ENCODE measurements at places on chromosomes 4 and X. TPM values are rescaled to one million over a fixed set of nuclear protein-coding genes. Genes with fewer than 3 reads are reported as not detected.

DNA sequence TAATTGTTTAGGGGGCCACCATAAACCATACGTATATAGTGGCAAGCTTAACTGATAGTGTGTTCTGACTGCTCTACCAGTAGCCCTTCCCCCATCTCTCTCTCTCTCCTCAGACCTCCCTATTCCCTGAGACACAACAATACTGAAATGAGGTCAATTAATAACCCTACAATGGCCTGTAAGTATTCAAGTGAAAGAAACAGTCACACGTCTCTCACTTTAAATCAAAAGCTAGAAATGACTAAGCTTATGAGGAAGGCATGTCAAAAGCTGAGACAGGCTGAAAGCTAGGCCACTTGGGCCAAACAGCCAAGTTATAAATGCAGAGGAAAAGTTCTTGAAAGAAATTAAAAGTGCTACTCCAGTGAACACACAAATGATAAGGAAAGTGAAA, 78.0 kb downstream of the PRDM5 start:
- no peak for DNase-seq

DNA sequence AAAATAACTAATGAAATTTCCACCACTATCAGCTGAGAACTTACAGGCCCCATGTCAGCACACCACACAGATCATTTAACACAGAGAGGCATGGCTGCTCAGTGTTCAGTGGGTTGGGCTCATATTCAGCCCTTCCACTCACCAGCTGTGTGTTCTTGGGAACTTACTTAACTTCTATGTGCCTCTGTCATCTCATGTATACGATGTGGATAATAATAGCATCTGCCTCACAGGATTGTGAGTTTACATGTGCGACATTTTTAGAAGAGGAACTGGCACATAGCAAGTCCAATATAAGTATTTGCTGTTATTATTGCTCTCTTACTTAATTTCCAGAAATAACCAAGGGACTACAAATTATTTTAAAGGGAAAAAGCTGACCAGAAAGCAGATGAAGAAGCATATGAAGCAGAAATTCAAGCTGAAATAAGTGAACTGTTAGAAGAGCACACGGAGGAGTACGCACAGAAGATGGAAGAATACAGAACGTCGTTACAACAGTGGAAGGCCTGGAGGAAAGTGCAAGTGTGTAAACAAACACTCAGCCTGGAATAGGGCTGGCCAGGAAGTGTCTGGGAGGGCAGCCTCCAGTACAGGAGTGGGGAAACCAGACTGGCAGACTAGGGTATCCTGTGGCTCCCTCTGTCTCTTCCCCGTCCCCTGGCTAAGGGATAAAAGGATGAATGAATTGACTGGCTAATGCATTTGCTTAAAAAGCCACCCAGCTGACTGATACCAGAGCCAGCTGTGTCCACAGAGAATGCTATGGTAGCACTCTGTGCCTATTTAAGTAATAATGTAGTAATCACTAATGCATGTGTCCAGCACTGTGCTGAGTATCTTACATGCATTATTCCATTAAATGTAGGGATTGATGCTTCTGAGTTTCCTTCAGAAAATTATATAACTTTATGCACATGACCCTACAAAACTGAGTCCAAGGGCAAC, 67.1 kb downstream of the CC2D2A start:
- DNase-seq: no peak

DNA sequence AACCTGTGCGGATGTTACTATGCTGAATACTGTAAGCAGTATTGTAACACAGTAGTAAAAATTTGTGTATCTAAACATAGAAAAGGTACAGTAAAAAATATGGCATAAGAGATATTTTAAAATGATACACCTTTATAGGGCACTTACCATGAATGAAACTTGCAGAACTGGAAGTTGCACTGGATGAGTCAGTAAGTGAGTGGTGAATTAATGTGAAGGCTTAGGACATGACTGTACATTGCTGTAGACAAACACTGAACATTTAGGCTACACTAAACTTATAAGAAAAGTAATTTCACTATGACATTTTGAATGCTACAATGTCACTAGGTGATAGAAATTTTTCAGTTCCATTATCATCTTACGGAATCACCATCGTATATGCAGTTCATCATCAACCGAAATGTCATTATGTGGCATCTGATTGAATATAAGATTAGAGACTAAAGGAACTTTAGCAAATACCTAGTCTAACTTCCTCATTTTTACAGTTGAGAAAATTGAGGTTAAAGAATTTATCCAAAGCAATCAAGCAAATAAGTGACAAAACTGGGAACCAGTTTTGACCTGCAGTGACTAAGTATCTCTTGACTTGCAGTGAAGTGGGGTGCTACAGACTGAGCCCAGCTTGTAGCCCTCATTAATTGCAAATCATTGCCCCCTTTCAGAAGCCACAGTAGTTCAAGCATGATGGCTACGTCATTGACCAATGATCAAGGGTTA, 55.3 kb downstream of the EGF start:
- DNase-seq: peak; percentile 20

- peak; percentile 73 for DNase-seq
Observed at GRCh38 chr4:56742080-56742871, 61.2 kb upstream of the HOPX start.

- no peak for DNase-seq
Observed at GRCh38 chr4:25367004-25367621, 9.9 kb upstream of the ANAPC4 start.

PAGE2 gene
- total RNA-seq: not detected

RENBP gene
- total RNA-seq: 6.8 TPM
